SW 1271 (cell line): ENCODE measurements at places on chromosomes 3 and 15.
A peak's percentile ranks its signal among the peaks of the same experiment; 100 is the strongest.

DNA sequence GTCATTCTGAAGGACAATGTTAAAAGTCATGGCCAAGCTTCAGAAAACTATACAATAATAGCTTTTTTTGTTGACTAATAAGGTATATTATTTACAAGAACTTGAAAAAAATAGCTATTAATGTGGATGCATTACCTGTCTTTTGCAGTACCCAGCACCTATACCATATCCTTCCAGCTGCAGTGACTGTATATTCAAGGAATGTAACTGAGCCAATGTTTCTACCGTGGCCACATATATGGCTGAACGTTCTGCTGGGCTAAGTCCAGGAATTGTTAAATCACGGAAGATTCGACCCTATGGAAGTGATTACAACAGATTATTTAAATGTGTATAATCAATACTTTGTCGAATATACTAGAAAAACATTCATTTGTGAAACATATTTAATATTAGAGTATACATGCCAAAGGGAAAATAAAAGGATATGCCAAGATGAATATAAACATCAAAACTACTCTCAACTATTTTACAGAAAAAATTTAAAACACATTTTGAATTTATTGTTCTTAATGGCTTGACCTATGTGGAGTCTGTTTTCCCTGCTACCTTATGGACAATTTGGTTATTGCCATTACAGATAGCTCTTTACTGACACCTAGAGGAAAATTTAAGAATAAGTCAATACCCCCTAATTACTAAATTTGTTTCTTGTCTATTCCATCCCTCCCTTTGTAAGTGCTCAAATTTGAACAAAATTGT lies 17.6 kb downstream of the ACAD11 start:
- peak; percentile 62 for DNase-seq

- DNase-seq, result peak; percentile 49
Observed at GRCh38 chr3:151766454-151766853, 32.7 kb downstream of the AADACL2 start.

DNA sequence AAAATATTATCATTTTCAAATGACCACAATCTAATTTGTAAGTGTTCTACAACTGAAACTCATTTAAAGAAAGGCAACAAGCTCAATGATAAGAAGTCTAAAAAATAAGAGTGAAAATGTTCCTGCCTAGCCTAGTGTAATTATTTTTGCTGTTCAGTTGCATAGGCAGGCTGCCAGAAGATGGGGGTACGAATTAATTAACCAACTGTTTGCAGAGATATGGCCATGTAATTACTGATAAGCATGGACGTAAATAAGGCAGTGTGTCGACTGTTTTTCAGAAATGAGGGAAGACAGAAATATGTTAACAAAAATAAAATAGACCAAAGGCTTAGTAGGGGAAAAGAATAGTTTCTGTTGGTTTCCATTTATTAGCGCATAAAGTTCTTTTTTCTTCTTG lies 24.7 kb upstream of the SCAANT1 start:
- no peak for DNase-seq

GRCh38 chr15:49290191-49290590 lies 120.1 kb downstream of the GALK2 start:
- no peak for DNase-seq

GRCh38 chr15:41894251-41894790 lies 468 bp upstream of the SPTBN5 start:
- no peak for DNase-seq

GRCh38 chr3:69865925-69866679 lies 126.8 kb downstream of the MITF start:
- DNase-seq, result no peak

- no peak for DNase-seq
Observed at GRCh38 chr3:164406281-164406680, 672.0 kb downstream of the SI start.

GRCh38 chr3:29312395-29312794 lies 31.5 kb downstream of the RBMS3 start:
- DNase-seq, result no peak

DNA sequence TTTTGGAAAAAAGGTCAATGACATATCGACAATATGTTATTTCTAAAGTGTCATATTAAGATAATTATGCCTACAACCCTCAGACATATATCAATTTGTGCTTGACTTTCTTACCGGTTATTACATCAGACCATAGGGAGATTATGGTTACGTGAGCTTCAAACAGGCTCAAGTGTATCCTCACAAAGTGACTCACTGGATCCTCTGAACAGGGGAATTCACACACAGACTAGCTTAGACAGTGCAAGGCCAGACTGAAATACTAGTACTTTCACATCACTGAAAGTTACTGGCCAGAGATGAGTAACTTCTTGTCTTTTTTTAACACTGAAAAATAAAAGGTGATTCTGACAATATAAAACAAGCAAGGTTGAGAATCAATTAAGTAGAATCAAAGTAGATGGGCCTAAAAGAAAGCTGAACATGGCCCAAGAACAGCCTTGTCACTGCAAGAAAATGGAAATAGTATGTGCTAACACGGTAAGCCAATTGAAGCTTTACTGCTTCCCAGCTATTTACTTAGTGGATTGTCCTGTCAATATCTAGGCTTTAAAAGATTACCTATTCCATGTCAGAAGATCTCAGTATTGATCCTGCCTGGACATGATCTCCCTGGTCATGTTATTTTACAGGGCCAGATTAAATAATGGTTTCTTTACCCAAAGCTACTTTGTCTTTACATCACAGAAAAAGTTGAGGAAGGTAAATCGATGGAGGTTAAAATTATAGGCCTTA lies 848.6 kb downstream of the ROBO1 start:
- DNase-seq, result no peak

GRCh38 chr3:129749692-129750091 lies 143.2 kb upstream of the PLXND1 start:
- no peak for DNase-seq

- no peak for DNase-seq
Observed at GRCh38 chr15:70382009-70382749, 284.5 kb upstream of the TLE3 start.

DNA sequence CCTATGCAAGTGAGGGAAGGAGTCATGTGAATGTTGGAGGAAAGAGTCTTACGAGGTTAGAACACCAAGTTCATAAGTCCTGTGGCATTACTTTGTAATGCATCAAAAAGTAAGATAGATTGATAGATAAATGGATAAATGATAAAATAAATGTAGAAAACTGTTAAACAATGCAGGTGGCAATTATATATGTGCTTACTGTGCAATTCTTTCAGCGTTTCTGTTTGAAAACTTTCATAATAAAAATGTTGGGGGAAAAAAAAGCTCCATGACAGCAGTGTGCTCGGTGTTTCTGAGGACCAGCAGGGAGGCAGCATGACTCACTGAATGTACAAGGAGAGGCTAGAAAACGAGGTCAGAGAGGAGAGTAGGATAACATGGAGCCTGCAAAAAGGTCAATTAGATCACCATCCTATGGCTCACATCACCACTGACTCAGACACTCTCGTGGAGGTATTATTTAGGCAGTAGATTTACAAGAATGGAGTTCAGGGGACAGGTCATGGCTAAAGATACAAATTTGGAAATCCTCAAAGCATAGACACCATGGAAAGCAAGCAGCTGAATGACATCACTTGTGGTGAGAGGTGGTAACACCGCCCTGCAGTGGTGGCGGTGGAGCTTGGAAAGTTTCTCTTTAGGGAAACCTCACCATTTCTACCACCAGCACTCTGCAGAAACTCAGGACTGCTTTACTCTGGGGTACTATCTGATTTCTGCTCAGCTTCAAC lies 219.8 kb downstream of the CTNNB1 start:
- DNase-seq, result peak; percentile 44

DNA sequence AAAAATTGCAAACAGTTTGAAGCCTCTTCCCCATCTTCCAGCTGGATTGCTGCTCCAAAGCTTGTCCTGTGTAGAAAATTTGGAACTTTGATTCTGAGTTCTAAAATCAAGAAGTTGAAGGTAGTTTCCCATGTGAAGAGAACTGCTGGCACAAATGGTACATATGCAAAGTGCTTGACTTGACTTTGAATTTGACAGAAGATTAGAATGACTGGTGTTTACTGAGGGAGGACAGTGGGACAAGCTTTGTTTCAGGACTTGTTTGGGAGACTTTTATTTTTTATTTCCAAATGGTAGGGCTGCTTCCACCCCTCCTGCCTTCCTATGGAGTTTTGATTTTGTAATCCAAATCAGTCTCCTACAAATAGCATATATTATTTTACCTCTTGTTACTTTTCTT lies 7.4 kb downstream of the ZFAND6 start:
- DNase-seq, result no peak

DNA sequence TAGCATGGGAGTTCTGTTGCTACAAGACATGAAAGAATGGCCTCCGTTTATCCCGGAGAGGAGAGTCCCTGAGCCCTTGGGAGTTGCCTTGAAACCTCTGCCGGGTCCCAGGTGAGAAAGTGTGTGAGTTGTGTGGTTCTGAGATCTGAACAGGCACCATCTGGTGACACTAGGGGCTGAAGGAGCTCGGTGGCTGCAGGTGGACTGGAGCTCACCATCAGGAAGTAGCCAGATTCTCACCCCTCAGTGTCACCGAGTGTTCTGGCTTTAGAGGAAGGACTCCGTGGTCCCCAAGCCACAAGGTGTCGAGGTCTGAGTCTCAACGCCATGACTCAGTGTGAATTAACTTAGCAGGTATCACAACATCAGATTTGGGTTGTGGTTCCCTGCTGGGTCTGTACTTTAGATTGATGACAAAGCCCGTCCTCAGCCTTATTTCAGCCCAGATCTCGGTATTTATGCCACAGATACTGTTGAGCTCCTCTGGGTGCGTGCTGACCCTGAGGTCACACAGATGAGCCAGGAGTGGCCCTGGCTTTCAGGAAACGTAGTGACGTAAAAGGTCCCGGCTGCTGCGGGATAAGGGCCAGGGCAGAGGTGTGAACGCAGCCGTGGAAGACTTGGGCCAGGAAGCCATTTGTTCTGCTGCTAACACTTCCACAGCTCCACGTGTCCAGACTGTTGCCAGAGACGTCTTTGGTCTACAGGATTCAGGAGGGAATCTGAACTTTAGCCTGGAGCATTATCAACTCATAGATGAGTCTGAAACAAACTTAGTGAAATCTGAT lies 54.4 kb downstream of the PGPEP1L start:
- DNase-seq, result no peak
